Hematopoietic multipotent progenitor cell (in vitro differentiated cells): ENCODE measurements at places on chromosomes 2 and 18.
A peak's percentile ranks its signal among the peaks of the same experiment; 100 is the strongest.

DNA sequence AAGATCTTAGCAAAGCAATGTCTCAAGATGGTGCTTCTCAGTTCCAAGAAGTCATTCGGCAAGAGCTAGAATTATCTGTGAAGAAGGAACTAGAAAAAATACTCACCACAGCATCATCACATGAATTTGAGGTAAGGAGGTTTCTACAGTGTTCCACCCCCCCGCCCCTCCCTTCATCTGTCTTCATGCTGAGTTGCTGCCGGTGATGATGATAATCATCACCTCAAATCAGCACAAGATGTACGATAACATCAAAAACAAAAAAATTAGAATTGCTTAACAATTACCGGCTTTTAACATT lies 14.6 kb downstream of the UGP2 start:
- DNase-seq: peak; percentile 86

- DNase-seq: no peak
These were observed 144.0 kb downstream of the TMEM163 start for GRCh38 chr2:134574611-134575330.

DNA sequence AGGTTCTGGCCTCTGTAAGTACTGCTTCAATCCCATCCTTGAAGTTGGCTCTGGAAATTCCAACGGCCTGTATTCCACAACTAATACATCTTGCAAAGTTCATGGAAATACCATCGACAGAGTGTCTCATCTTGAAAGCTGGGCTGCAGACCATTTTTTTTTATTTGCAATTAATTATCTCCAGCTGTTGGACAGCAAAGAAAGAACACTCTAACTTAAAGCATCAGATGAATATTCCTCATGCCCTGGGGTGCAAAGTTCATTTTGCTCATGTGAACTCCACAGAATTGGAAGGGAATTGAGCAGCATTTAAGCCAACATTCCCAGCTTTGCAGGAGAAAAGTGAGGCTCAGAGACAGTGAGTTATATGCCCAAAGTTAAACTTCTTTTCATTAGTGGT lies 96.5 kb upstream of the PIEZO2 start:
- no peak for DNase-seq

- no peak for DNase-seq
These were observed 178.9 kb downstream of the LNPK start for GRCh38 chr2:175823002-175823706.

DNA sequence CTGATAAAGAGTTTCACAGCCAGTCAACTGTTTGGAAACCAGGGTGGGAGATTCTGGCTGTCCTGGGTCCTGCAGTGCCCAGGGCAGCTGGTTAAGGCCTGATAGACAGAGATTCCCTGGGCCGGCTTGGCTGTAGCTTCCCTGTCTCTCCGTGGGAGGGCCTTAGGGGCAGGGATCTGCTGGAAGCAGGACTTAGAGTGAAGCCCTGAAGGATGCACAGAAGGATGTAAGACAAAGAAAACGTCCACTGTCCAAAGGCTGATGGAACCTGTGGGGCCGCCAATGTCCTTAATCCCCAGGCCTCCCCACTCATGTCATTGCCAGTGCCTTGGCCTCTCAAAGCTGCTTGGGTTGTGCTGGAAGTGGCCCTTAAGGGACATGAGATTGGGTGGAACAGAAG lies 33.0 kb downstream of the MROH2A start:
- no peak for DNase-seq

DNA sequence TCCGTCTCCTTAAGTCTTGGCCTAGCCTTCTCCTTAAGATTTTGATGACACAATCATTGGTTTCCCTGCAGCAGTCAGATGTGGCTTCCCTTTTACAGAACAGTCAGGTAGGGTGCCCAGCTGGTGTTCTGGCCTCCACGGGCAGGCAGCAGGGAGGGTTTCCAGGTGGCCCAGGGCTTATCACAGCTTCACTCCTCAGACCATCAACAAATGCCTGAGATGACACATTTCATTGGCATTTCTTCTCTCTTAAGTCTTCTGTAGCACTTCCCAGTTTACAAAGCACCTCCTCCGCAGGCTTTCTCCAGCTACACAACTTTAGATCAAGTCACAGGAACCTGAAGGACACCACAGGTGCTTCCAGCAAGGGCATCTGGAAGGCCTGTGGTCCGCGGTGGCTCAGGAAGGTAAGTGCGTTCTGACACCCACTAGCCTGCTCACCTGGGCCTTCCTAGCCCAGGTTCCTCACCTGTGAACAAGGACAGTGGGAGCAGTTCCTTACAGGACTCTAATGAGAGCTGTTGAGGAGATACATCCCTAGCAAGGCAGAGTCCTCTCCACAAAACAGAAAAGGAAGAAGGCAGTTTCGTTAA lies 37.6 kb downstream of the PTPN18 start:
- no peak for DNase-seq
